Activated CD4-positive, alpha-beta T cell treated with anti-CD3 and anti-CD28 coated beads, Interleukin-2, amount 10 ng/mL, durations not matched to agents 7 days and 5 days (primary cell): ENCODE measurements at places on chromosomes 5 and 9.

- DNase-seq, result no peak
Measured at GRCh38 chr5:164614707-164615106, 1109.3 kb downstream of the MAT2B start.

DNA sequence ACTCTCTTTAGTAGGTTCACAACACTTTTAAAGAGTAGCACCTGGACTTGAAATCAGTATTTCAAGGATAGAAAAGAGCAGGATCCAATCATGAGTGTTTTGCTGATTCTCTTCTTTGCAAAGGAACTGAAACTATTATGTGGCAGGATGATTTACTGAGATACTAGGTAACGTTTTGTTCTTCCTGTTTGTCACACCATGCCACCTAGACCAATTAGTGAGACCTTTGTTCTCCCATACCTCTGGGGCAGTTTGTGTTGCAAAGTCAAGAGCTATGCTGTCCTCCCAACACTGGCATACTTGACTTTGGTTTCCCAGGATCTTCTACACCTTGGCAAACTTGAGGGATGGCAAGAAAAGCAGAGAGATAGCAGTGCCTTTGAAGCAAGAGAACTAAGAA is 43.4 kb downstream of the PPP1R2B start:
- no peak for DNase-seq

GRCh38 chr5:66757219-66757833 is 161.1 kb downstream of the MAST4 start:
- DNase-seq, result peak; percentile 43

DNA sequence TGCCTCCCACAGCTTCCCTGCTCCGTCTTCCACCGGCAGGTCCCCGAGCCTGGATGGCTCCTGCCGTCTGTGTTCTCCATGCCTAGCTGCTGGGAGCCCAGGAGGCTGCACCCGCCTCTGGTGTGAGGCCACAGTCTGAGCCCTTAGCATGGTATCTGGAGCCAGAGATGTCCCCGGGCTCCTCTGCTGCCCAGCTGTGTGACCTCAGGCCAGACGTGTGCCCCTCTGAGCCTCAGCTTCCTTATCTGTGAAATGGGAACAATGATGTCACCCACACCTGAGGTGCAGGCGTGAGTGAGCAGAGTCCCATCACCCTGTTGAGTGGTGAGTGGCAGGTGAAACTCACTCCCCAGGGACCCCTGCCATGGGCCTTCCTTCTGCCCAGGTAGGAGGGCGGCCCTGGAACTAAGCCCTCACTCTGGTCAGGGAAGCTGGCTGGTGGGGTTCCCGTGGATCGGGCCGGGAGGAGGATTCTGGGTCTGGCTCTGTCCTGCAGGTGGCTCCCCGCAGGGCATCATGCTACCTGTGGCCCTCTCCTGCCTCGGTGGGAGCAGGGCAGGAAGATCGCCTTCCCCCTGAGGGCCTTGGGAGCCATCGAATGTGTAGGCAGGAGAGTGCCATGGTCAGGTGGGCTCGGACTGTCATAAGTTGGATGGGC is 239.0 kb downstream of the PBX3 start:
- no peak for DNase-seq

DNA sequence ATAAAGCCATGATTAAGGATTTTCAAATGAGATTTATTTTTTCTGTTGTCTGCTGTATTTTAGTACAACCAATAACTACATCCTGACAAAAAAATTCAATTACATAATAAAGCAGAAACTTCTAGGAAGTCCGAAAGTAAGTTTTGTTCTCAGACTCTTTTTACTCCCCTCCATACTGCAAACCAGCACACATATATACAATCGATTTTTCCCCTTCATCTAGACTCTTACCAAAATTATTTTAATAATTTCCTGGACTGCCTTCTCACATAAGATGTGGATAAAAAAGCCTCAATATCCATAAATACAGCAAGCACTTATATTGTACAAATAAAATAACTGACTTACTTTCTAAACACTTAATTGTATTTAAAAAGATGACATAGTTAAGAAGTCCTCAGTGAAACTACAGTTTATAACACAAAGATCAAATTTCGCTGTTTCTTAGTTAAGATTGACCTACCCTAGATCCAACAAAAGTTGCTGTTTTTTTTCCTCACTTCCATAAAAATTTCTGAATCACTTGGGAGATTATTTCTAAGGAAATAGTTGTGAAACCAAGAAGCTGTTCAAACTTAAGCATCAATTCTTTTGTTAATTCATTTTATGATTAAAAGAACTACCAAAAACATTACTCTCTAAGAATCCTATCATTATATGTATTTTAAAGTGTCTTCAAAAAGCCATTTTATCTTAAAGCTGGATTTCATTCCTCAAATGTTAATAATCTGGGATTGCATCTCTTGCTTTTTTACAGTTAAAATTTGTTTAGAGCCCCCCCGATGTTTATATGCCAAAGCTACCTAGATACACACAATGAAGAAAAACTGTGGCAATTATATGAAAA is 74.7 kb upstream of the IFNE start:
- no peak for DNase-seq

DNA sequence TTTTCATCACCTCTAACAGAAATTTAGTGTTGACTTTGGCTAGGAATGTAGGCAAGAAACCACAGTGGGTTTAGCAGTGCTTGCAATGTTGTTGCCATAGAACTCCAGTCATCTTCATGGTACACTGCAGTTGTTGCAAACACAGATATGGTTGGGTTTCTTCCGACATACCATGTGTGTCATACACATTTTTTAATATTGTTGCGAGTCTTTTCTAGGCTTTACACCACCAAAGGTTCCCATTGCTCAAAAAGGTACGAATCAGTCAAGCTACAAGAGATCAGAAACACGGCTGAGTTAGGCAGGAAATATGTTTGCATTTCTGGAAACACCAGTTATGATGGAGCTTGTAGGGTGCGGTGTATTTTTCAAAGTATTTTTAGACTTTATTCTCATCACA is 172.4 kb downstream of the SYK start:
- no peak for DNase-seq

DNA sequence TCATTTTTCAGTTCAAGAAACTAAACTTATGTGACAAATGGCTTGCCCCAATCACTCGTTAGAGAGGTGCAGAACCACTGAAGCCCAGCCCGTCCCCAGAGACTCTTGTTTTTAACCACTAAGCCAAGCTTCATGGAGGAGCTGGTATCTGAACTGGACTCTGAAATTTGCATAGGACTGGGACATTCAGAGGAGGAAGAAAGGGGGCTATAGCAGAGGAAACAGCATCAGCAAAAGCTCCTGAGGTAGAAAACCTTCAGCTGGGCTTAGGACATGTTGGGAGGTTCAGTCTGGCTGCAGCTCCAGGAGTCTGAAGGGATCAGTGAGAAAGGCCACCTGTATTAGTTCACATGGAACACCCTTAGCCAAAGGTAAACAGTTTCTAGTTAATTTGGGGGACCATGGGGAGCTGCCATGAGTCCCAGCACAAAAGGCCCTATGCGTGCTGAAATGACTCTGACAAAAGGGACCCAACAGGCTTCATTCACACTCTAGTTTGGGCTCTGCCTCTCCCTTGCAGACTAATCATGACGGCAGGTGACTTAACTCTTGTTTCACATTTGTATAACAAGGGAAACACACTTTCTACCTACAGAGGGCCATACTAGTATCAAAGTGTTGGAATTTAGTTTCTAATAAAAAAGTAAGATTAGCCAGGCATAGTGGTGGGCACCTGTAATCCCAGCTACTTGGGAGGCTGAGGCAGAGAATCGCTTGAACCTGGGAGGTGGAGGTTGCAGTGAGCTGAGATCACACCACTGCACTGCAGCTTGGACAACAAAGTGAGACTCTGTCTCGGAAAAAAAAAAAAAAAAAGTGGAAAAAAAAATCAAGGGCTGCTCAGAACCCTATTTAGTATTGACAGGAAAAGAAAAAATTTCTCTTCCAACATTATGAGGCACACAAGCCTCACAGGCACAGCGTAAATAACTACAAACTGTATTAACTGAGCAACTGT is 10.2 kb downstream of the FBXO10 start:
- DNase-seq, result no peak

GRCh38 chr5:138936968-138937345 is 61.8 kb upstream of the LRRTM2 start:
- no peak for DNase-seq

GRCh38 chr5:32769711-32770110 is 58.6 kb downstream of the NPR3 start:
- DNase-seq, result no peak

DNA sequence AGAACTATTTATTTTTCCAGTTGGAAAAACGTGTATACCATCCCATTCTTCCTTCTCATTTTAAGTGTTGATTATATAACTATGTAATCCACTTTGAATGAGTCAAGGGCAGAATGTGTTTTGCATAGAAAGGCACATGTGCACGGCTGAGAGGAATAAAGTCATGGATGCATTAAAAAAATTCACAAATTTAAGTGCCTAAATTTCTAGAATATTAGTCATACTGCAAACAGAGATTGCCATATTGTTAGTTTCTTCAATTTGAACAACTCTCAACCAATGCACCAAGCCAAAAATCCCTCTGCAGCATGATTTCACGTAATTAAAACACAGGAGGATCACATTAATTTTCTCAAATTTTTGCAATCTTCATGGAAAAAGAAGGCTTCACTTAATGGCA is 166.3 kb downstream of the MPDZ start:
- DNase-seq, result no peak
